ENCODE measurements at places on chromosomes 2 and 18.

GRCh38 chr2:33222309-33222708 is 254.1 kb upstream of the RASGRP3 start:
- DNase-seq = no peak

GRCh38 chr18:59358414-59358711 is 702 bp downstream of the LMAN1 start:
- peak; percentile 78 for DNase-seq

GRCh38 chr2:60317034-60317386 is 236.4 kb downstream of the BCL11A start:
- DNase-seq = no peak

- DNase-seq = peak; percentile 31
Observed at GRCh38 chr18:25561918-25562317, 210.0 kb upstream of the ZNF521 start.

Measured in fibroblast of skin of right quadriceps (primary cell).